Adipocyte (in vitro differentiated cells): ENCODE measurements at places on chromosomes 5 and 9.

GRCh38 chr5:40112875-40113274, 566.8 kb upstream of the PTGER4 start:
- no peak for DNase-seq

DNA sequence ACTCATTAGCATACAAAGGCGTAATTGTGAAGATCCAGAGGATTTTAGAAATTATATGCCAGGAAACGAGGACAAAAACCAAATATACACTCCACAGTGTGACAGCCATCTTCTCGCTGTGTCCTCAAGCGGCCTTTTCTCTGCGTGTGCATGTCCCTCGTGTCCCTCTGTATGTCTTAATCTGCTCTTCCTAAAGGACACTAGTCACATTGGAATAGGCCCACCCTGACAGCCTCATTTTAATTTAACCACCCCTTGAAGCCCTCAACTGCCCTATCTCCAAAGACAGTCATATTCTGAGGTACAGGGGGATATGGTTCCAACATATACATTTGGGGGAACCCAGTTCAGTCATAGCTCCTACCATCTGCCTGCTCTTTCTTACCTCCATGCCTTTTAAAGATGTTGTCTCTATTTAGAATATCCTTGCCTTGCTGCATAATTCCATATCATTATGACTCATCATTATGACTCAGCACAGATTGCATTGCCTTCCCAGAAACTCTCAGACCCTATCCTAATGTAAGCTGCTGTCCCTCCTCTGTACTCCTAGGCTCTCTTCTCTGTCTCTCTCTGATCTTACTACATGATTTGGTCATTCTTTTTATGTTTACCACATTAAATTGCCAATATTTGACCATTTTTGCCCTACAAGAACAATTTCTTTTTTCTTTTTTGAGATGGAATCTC, 210.9 kb downstream of the AOPEP start:
- DNase-seq = peak; percentile 93

GRCh38 chr5:178385496-178385890, 152.9 kb upstream of the PHYKPL start:
- DNase-seq = no peak

DNA sequence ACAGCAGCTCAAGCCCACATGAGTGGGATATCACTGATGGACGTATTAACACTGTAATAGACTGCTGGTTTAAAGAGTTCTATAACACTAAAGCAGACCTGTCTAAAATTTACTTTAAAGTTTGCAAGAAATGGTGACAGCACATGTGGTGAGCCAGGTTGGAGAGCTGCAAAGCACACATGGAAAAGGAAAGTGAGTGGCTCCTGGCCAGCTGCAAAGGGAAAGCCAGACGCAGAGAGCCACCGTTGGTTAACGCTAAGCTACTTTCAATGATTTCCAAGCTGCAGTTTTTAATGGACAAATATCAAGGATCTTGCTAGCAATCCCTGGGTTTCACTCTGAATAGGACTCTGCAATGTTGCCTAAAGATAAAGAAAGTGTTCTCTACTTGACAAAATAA, 89.9 kb downstream of the CTNND2 start:
- no peak for DNase-seq

DNA sequence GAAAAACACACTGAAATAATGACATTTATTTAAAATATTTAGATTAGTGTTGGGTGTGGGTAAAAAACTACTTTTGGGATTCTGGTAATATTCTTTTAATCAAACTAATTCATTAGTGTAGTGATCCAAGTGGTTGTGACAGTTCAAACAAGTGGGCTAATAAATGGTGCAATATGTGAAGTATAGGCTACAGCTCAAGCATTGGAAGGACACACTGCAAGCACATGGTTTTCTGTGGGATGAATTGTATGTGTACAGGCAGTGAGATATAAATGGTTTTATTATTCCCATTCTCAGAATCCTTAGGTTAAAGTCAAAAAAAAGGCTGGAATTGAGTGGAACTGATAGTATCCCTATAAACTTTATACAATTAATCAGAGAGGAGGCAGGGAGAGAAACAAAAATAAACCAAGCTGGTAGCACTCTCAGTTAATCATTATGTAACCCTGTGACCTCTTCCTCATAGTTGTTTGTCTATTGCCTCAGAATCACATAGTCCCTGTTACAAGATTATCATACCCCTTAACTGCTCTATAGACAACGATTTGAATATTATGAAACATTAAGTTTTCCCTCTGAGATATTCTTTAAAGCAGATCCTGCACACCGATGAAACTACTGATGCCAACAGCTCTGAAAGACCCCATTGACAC, 1755.4 kb upstream of the ACO1 start:
- DNase-seq = no peak

GRCh38 chr9:135095470-135096407, 8.3 kb downstream of the OLFM1 start:
- no peak for DNase-seq

DNA sequence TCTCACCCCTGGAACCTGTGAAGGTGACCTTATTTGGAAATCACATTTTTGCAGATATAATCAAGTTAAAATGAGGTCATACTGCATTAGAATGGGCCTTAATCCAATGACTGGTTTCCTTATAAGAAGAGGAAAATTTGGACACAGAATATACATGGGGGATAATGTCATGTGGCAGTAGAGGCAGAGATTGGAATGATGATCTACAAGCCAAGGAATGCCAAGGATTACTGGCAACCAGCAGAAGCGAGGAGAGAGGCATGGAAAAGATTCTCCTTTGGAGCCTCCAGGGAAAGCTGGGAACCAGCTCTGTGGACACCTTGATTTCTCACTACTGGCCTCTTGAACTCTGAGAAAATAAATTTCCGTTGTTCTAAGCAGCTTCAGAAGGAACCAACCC, 20.2 kb upstream of the CEP78 start:
- peak; percentile 52 for DNase-seq

DNA sequence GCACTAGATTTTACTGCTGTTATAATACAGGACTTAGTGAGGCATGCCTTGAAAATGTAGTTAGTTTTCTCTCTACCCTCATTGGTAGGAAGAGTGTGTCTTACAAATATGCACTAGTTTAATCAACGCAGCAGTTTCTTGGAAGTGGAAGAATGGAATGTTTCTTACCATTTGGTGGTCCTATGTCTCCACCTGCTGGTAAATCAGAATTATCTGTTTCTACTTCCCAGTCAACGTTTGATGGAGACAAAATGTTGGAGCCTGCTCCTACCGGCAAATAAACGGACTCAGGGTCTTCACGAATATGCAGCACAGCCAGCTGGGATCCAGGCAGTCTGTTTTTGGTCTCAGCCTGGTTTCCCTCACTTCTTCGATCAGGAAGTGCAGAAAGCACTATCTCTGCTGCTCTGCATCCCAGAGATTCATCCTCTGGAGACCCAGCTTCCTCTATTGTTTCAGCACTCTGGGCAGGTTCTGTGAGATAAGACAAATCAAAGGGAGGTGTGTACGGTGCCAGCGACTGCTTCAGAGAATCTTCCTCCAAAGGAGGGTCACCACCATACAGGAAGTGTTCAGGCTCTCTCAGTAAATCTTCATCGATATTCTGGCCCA, 59.5 kb upstream of the PCA3 start:
- DNase-seq = peak; percentile 91

DNA sequence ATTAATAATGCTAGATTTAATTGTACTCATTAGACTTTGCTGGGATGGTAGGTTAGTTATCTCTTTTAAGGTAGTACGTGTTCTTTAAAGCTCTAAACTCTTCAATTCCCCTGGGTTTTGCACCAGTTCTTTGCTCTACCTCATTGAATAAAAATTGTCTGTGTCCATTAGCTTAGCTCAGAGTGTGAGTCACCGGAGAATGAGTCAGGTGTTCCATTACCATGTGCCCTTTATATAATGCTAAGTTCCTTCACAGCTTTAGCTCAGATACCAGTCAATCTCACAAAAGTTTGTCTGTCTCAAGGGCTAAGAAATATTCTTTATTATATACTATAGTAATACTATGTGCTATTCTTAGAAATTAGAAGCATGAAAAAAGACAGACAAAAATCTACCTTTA, 339.4 kb downstream of the PRELID2 start:
- DNase-seq = peak; percentile 82
